ENCODE measurements at places on chromosomes 6 and 20. TPM values are rescaled to one million over a fixed set of nuclear protein-coding genes. Genes with fewer than 3 reads are reported as not detected.

GRCh38 chr20:14997791-14998190 is 660.4 kb upstream of the FLRT3 start:
- no peak for DNase-seq

DNMT3B gene
- total RNA-seq: 0.24 TPM

POU3F2 gene
- not detected for total RNA-seq

- DNase-seq: no peak
Measured at GRCh38 chr20:23644164-23644563, 6.4 kb upstream of the CST3 start.

DNA sequence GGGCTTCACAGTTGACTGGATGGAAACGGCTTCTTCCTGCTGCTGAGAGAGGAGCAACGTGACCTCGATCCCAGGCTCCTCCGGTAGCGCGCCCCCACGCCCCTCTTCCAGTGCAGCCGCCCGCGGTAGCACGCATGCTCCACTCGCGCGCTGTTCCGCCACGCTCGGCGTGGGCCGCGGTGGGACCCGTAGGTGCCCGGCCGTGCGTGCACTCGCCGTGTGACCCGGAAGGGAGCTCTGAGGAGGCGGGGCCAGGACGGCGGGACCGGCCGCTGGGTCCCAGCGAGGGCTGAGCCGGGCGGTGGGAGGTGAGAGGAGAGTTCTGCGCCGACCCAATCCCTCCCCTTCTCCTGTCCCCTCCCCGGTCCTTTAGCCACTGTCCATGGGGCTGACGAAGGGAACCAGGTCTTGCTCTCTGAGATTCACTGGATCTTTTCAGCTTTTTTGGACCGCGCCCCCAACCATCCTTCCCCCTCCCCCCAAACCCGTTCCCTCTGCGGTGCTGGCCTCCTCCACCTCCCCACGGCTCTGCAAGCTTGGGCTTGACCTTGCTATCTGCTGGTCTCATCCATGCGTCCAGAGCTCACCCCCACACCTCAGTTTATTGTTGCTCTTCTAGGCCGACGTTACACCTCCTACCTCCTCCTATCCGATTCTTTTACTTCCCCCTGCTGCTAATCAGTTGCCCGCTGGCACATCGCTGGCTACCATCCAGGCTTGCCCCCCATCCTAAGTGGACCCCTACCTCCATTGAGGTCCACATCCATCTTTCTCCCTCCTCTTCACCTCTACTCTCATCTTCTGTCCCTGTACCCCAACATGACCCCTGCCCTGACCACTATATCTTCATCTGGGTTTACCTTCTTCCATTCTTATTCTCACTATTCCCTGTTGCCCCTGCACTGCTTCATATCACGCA is at the start of gene CUL9:
TSS of gene CUL9 (plus strand) at position 255 of the 919 bp plus-strand sequence. CDS start 2,115 bp downstream, outside the sequence.
- peak; percentile 83 for DNase-seq

RAD21L1 gene
- total RNA-seq: not detected

PGK2 gene
- total RNA-seq: not detected

CNPY3 gene
- total RNA-seq: 26.5 TPM

LY6G5C gene
- total RNA-seq: 1.2 TPM

- DNase-seq: no peak
Measured at GRCh38 chr6:119326291-119327005, 23.1 kb downstream of the MAN1A1 start.

GRCh38 chr6:141451511-141452353 is 681.0 kb upstream of the GJE1 start:
- no peak for DNase-seq

DNA sequence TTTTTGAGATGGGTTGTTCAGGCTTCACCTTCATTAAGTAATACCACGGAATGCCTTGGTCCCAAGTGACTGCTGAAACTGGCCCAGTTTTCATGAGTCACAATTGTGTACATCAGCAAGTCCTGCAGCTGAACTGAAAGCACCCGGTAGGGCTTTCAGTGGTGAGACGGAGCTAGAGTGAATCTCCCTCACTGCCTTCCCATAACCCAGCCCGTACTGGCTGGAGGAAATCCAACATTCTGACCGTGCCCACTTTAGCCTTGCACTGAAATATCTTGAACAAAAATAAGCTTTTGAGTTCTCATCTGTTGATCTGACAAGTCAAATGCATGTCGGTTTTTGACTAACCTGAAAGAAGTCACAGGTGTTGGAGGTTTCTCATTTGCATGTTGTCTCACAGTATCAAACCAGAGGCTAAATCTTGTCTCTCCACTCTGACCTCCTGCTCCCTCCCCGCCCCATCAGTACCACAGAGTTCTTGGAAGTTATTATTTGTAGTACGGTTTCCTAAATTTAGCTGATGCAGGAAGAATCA is 35.9 kb downstream of the DUSP22 start:
- DNase-seq: peak; percentile 87

- no peak for DNase-seq
Measured at GRCh38 chr6:135722679-135723078, 128.8 kb upstream of the PDE7B start.

GRCh38 chr6:50711686-50712085 is 1.6 kb upstream of the TFAP2D start:
- no peak for DNase-seq

DNA sequence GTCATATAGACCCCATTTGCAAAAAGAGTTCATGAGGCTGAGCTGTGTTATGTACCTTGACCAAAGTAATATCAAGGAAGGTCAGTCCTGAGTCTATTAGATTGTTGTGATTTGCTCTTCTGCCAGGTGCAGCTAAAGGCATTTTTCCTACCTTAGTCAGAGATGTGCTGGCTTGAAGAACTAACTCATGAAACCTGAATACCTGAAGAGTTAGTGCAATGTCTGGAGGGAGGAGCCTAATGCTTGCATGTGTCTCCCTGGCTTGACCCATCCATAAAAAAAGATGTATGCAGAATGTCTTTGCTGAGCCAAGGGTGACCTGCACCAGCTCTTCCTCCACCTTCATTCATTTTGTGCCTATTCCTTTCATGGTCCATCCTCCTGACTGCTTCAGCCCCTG is 742.0 kb downstream of the KIF16B start:
- DNase-seq: no peak

- DNase-seq: no peak
Measured at GRCh38 chr20:41161886-41162285, 24.5 kb downstream of the PLCG1 start.

- DNase-seq: no peak
Measured at GRCh38 chr6:6565488-6565887, 23.0 kb upstream of the LY86 start.

MCM8 gene
- 4.0 TPM for total RNA-seq

DNA sequence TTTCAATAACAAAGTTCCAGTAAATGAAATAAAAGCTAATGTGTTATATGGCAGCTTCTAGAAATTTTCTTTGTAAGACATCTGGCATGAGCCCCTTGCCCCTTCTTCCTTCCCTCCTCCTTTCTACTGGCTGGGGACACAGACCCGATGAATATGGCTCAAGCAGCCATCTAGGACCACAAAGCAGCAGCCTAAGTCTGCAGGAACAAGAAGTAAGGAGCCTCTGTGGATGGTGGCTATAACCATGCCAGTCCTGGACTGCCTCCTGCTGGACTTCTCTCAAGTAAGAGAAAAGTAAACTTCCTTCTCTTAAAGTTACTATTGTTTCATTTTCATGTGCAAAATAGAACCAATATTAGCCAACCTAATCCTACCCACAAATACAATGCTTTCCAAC is 114.9 kb upstream of the DST start:
- no peak for DNase-seq

WFDC13 gene
- not detected for total RNA-seq

Measured in right atrium auricular region (tissue), 2 donors.